NCI-H226 (cell line): ENCODE measurements at places on chromosomes 2 and 18.
A peak's percentile ranks its signal among the peaks of the same experiment; 100 is the strongest.

GRCh38 chr2:54864727-54865126, 141.3 kb downstream of the EML6 start:
- no peak for DNase-seq

GRCh38 chr2:119023534-119023933, 81.5 kb downstream of the MARCO start:
- DNase-seq: no peak

- DNase-seq: no peak
Measured at GRCh38 chr2:134260713-134261112, 6.8 kb downstream of the MGAT5 start.

DNA sequence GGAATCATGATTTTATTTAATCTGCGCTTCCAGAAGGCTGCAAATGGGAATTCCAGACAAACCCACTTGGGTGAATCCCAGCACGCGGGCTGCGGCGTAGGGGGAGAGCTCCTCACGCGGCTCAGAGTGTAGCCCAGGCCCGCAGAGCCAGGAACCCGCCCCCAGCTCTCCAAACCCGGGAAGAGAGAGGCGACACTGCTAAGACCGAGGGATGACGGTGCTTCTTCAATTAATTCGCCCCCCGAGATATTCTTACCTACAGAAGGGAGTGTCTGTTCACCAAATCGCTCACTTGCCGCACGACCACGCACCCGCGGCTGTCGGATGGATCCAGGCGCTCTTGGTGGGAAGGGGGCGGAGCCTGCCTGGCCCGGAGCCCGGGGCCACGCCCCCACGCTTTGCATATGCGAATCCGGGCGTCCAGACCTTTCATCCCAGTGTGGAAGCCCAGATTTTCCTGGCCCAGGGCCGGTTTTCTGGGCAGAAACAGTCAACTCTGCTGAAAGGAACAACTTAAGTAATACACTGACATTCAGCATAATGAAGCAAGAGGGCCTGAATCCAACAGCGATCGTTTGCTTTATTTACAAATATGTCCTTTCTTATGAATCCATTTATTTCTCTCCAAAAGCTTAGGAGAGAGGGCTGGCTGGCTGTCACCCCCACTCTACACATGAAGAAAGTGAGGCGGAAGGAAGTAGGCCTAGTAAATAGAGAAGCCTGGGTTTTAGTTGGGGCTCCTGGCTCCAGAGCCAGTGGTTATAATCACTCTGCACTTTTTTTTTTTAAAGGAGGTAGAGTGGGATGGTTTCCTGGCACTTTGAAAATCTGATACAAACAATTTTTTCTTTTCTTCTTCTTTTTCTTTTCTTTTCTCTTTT, at the start of gene SLC19A3:
SLC19A3 (minus strand) TSS at position 342 of the 881 bp plus-strand sequence. CDS start 15,710 bp downstream, outside the sequence.
- DNase-seq: peak; percentile 70

DNA sequence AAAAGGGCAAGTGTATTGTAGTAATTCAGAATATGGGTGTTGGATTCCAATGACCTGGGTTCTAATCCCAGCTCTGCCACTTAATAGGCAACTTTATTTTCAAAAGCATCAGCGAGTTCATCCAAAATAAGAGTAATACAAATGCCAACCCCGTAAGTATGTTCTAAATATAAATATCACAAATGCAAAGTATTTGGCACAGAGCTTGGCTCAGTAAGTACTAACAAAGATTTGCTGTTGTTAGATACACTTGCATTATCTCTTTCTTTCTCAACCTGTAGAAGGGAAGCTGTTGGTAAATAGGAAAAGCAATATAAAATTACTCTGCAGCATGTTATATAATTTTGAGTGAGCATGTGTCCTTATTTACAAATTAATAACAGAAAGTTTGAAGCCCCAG, 1302.6 kb upstream of the FAM98A start:
- no peak for DNase-seq
